ENCODE measurements at places on chromosomes 5 and 9.

DNA sequence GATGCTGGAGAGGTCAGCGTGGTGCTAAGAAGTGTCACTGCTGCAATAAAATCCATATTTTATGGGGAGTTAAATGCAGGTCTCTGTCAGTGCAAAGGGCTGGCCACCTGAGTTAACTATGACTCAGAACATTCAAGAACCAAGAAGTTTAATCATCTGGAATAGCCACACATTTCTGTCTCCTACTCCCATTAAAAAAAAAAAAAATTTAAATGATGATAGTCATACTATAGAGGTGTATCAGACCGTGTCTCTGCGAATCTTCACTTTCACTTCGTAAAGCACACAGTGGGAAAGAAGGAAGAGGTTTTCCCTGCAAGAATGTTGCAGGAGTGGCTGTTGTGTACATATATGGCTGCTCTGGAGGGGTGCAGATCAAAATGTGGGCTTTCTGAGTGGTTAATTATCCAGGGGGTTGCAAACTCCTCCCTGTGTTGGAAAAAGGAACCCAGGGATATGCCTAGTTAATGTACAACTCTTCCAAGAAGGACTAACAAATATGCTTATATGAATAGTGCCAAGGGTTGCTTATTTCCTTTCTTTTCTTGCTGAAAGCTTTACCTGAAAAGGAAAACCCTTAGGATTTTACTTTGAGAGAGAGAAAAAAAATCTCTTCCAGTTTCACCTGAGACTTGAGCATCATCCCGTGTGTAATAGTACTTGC is 1.5 kb downstream of the CDH6 start:
- peak; percentile 48 for DNase-seq

DNA sequence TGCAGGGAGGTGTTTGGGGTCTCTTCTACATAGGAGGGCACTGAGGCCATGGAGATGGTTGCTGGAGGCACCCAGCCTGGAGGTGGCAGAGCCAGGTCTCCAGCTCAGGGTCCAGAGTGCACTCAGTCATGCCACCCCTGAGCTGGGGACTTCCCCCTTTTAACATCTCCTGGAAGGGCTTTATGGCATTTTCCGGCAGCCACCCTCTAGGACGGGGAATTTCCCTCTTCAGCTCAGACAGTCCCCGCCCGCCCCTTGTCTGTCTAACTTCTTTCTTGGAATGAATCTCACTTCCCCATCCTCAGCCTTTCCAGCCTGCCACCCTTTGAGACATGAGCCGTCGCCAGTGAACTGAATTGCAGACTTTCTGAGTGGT is 49.9 kb downstream of the COL15A1 start:
- no peak for DNase-seq

DNA sequence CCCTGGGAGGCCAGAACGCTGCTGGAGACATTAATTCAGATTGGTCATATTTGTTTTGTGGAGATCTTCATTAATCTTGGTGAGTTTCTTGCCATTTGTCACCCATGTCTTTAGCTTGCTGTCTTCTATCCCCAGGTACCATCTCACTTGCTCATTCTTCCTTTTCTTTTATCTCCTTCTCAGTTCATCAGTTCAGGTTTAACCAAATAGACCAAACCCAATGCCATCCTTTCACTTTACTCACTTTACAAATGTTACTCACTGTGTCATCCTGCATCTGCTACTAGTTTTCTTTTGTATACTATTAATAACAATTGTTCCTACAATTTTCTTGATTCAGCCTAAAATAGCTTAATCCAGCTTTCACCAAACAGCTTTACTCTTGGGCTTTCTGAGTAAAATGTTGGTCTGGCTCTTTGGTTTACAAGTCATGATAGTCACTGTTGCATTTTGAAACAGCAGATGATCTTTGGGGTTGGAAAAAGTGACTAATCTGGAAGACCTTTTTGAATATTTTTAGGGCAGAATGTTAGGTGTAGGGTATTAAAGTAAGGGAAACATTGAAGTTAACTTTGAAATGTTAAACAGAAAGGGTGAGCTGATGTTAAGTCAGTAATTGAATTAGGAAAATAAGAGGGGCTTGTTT is 246.9 kb downstream of the ZSWIM6 start:
- no peak for DNase-seq

GRCh38 chr9:91156451-91157234 is 205.1 kb downstream of the AUH start:
- DNase-seq: no peak

GRCh38 chr5:164048359-164048926 is 543.0 kb downstream of the MAT2B start:
- DNase-seq: peak; percentile 1

DNA sequence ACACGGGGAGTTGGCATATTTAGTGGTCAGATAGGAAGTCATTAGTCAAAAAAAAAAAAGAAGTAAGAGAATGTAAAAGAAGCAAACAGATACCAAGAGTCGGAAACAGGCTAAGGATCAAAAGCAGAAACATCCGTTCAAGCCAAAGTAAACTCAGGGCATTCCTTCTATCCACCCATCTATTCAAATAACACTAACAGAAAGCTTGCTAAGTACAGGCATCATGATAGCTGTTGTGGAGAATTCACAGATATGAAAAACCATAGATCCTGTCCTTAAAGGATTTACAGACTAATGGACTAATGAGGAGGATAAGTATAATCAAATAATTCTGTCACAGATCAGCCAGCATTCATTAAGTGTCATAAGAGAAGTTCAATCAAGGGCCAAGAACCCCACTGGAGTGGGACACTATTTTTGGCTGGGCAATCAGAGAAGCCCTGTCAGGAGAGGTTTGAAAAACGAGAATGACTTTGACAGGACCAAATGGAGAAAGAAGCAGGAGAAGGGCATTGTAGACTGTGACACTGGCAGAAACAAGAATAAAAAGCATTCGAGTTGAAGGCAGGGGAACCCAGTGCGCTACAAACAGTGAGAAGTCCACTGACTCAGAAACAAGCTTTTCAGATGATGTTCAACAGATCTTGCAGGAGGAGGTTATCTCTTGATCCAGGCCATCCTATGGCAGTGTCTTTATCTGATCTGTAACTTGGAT is 154.2 kb upstream of the TSLP start:
- no peak for DNase-seq

DNA sequence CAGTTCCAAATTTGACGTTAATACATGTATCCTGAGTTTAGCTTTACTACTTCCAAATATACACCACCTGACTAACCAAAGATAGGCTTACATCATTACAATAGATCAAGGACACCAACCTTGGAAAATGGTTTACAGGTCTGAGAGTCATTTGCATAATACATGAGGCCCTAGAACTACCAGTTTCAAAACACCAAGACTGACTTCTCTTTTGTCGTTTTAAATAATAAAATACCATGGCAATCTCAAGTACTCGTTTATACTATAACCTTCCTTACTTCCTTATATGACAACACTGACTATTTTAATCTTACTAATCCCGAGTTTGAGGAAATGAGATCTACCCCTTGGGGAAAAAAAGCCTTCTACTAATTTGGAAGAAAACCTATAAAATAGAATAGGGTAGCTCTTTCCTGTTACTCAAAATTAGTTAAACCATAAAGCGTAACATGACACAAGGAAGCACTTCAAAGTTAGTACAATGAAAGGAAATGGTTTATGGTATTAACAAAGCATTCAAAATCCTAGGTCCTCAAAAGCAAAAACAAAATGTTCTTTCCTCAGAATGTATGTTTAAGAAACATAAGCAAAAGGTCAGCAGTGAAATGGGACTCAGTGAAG is 42.1 kb downstream of the UBQLN1 start:
- DNase-seq: no peak

DNA sequence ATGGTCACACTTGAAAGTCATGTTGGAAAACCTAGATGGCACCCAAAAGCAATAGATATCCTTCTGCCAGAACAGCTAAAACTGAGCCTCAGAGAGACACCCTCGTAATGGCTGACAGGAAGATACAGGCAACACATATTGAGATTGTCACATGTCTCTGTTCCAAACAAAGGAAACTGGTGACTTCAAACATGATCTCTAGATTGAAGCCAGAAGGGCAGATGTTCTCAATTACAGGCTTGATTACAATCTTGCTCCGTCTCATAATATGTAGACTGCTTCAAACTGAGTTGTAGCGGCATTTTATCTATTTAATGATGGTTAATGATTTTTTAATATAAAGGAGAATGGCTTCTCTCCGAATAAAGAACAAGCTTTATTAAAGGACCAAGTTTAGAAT is 774.3 kb downstream of the KCTD16 start:
- DNase-seq: no peak

- DNase-seq: no peak
Measured at GRCh38 chr9:116576386-116576785, 110.7 kb upstream of the TRIM32 start.

Data from HTR-8/SVneo (cell line).